ENCODE measurements at places on chromosomes 12 and 14. TPM values are rescaled to one million over a fixed set of nuclear protein-coding genes. Genes with fewer than 3 reads are reported as not detected.

The CLSTN3 gene
- total RNA-seq, result 15.4 TPM

The APOF gene
- total RNA-seq, result not detected

The TAS2R50 gene
- total RNA-seq, result 2.0 TPM

The OSBPL8 gene
- 121 TPM for total RNA-seq

The KLHDC1 gene
- total RNA-seq, result 7.8 TPM

The ENTPD5 gene
- total RNA-seq, result 17.1 TPM

The COX8C gene
- total RNA-seq, result not detected

The DERA gene
- total RNA-seq, result 34.2 TPM

The SMIM41 gene
- 0.45 TPM for total RNA-seq

The SOCS4 gene
- total RNA-seq, result 29.2 TPM

The WIF1 gene
- 1.8 TPM for total RNA-seq

The P3H3 gene
- total RNA-seq, result 11.1 TPM

Data from mesenteric fat pad (tissue), 1 donor.